ENCODE measurements at places on chromosomes 12 and 14. TPM values are rescaled to one million over a fixed set of nuclear protein-coding genes. Genes with fewer than 3 reads are reported as not detected.
A peak's percentile ranks its signal among the peaks of the same experiment; 100 is the strongest.

Gene CLEC2A
- not detected for total RNA-seq

DNA sequence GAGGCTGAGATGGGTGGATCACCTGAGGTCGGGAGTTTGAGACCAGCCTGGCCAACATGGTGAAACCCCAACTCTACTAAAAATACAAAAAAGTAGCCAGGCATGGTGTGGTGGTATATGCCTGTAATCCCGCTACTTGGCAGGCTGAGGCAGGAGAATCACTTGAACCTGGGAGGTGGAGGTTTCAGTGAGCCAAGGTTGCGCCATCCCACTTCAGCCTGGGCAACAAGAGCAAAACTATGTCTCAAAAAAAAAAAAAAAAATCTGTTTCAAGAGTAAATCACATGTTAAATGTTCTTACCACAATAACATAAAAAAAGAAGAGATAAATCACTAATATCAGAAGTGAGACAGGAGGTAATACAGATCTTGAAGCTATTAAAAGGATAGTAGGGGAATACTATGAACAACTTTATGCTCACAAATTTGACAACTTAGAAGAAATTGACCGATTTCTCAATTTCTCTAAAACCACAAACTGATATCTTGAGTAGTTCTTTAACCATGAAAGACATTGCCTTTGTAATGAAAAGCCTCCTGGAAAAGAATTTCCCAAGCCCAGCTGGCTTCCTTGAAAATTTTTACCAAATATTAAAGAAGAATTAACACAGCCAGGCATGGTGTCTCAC is 37.7 kb downstream of the TAOK3 start:
- no peak for DNase-seq

DNA sequence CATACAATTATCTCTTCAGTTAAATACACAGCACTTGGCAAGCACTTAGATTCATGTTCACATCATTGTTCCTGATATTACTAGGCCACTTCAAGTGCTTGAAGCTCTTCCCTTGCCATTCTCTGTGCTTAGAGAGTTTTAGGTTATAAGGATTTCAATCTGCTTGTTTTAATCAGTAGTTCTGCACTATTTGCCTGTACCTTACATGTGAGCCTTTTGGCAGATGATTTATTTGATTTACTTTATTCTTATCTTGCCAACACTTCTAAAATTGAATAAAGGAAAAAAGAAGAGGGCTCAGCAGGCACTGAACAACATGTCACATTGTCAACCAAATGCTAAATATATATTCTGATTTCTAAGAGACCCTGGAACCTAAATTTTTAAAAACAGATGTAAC is 363.8 kb upstream of the USP15 start:
- DNase-seq = no peak

DNA sequence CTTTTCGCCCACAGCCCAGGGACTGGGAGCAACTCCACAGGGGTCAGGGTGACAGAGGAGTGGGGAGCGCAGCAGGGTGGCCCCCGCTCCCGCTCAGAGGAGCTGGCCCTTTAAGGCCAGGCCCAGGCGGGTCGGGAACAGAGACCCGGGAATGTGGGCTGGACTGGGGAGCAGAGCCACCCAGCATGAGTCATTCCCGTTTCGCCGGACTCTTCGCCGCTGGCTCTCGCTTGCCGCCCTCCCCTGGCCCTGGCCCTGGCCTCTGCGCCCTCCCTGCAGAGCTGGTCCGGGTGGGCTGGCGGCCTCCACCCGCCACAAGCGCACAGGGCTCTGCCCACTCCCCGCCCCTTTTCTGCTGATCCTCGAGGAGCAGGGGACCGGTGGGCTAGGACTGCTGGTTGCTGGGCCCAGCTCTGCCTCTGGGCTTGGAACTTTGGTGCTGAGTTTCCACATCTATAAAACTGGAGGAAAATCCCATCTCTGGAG is 92.8 kb downstream of the NINJ2 start:
- DNase-seq = peak; percentile 78

- no peak for DNase-seq
These were observed 352 bp downstream of the PHB2 start for GRCh38 chr12:6970096-6970527.

DNA sequence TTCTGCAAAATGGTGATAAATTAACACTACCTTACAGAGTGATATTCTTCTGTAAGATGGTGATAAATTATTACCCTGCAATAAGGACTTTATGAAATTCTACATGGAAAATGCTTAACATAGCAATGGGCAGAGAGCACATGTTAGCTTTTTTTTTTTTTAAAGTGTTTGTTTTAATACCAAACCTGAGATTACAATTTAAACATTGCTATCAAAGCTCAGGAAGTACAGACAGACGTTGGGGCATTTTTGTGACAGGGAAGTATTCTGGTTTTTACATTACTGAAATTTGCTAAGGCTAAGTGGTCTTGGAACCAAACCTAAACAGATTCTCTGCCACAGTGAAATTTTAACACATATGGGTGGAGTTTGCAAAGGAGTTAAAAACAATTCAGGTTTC is 133.1 kb downstream of the FGD4 start:
- no peak for DNase-seq

DNA sequence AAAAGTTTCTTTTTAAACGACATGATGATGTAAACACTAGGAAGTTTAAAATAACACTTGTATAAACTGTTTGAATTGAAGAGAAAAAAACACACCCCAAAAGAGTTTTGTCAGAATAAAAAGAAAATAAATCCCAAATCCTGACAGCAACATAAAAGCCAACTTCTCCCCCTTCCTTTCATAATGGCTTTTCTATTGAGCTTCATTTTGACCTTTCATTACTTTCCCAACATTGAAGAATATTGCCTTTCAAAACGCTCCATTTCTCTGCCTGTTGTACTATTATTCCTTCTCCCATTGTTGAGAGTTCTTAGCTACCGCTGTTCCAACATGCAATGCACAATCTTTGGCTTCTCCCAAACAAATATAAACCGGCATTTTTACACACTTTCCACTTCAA is 448.5 kb downstream of the BCAT1 start:
- DNase-seq = no peak

Gene COX8C
- 0.43 TPM for total RNA-seq

- no peak for DNase-seq
These were observed 6.5 kb downstream of the NOC4L start for GRCh38 chr12:132150780-132151144.
